ENCODE measurements at places on chromosomes 2 and 18. TPM values are rescaled to one million over a fixed set of nuclear protein-coding genes. Genes with fewer than 3 reads are reported as not detected.

XPO1 gene
- 187 TPM for total RNA-seq

MOGAT1 gene
- total RNA-seq, result not detected

REG1A gene
- not detected for total RNA-seq

MAP3K19 gene
- total RNA-seq, result not detected

LRATD1 gene
- total RNA-seq, result 0.57 TPM

FBXO15 gene
- 0.51 TPM for total RNA-seq

RGPD4 gene
- total RNA-seq, result not detected

SCYGR4 gene
- not detected for total RNA-seq

RAMP1 gene
- total RNA-seq, result 13.5 TPM

RAB6C gene
- total RNA-seq, result not detected

RNF25 gene
- 40.5 TPM for total RNA-seq

LHCGR gene
- not detected for total RNA-seq

- peak; percentile 77 for DNase-seq
Measured at GRCh38 chr2:200338692-200339091, 32.2 kb downstream of the SPATS2L start.

- DNase-seq, result peak; percentile 62
Measured at GRCh38 chr2:237097326-237097910, 11.7 kb downstream of the COPS8 start.

DNA sequence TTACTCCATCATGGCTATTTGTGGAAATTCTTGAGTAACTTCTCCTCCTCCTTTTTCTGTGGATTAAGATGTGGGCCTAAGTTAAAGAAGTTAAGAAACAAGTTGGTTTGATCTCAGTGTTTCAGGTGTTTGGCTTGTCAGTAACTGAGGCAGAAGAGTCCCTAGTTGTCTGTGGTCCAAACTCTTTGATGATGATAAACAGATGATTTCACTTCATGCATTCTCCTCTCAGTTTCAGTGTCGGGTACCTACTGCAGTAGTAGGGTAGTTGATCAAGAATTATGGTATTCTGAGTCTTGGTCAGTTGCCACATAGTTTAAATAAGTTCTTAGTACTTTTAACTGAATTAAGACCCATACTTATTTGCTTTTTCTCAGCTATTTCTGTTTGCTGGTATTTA lies 85.6 kb downstream of the NCOA1 start:
- no peak for DNase-seq

DNA sequence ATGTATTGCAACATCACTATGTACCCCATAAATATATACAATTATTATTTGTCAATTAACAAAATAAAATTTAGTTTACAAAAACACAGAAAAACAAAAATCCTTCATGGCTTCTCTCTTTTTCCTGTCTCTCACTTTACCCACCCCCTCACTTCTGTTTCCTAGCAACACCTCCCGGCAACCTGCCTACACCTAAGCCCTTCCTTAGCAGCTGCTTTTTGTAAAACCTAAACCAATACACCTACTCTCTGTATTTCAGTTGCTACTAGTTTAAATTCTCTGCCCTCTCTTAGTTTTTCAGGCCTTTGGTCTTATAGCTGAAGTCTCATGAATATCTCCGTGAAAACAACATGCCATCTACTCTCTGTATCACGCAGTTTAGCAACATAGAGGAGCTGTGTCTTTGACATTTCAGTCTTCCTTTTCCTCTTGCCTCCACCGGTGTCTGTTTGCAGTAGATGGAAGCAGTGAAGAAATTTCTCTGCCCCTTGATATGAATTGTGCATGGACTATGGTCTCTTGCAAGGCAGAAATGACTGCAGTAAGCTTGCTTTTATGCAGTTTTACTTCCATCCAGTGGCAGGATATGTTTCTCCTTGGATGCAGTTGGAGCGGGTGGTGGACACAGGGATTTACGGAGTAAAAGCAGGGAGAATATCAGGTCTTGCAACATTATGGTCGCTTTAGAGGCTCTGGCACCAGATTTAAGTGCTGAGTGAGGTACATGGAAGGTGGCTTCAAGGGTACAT lies 42.0 kb upstream of the ZDBF2 start:
- peak; percentile 6 for DNase-seq

DNA sequence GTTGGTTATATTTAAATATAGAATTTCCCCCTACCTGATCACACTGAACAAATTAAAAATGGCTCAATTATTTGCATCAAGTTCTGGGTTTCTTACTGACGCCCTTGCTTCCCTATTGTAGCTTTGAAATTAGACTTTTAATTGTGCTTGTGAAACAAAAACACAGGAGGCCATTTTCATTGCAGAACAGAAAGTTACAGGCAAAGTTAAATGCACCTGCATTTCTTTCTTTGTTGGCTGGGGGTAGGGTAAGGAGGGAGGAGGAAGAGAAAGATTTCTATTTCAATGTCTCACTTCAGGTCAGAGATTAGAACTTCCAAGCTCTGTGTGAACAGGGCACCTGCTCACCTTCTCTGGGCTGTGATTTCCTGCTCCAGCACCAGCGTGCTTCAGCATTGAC lies 199.6 kb downstream of the BCL11A start:
- no peak for DNase-seq

- DNase-seq, result no peak
Measured at GRCh38 chr2:1070601-1071000, 120.0 kb downstream of the SNTG2 start.

- DNase-seq, result no peak
Measured at GRCh38 chr18:74290794-74291471, 830 bp downstream of the CYB5A start.

DNA sequence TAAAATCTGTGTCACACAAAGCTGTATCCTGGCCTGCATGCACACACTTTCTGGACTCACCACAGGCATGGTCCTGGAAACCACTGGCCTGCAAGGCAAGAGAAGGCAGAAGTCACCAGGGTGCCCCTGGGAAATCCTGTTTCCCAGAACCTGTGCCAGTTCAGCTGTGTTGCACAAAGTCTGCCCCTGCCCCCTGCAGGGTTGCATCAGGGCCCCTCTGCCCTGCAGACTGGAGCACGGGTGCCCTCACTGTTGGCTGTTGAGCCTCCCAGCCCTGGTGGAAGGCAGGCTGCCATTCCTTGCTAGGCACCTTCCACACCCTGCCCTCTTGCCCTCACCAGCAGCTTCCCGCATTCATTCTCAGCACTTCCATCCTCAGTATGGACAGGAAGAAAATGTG lies 18.0 kb upstream of the TUBB6 start:
- no peak for DNase-seq

- DNase-seq, result no peak
Measured at GRCh38 chr2:234699456-234699855, 202.6 kb upstream of the ARL4C start.

DNA sequence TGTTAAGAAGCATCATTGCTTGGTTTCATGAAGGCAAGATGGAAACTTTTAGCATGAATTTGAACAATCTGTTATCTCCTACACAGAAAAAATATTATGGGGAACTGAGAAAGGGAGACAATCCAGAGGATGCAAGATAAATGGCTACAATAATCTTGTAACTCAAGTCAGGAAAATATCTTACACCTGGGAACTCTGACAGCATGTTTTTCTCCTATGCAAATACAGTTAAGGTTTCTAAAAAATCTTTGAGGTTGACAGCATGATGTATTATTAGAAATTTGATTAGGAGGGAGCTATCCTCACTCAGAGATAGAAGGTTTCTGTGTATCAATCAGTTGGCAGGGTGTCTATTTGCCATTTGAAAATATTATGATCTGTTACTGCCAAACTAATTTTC lies 75.6 kb downstream of the GPD2 start:
- no peak for DNase-seq

GRCh38 chr2:162172802-162173370 lies 20.8 kb upstream of the GCG start:
- no peak for DNase-seq

GRCh38 chr2:64283641-64284361 lies 139.6 kb upstream of the PELI1 start:
- no peak for DNase-seq

DNA sequence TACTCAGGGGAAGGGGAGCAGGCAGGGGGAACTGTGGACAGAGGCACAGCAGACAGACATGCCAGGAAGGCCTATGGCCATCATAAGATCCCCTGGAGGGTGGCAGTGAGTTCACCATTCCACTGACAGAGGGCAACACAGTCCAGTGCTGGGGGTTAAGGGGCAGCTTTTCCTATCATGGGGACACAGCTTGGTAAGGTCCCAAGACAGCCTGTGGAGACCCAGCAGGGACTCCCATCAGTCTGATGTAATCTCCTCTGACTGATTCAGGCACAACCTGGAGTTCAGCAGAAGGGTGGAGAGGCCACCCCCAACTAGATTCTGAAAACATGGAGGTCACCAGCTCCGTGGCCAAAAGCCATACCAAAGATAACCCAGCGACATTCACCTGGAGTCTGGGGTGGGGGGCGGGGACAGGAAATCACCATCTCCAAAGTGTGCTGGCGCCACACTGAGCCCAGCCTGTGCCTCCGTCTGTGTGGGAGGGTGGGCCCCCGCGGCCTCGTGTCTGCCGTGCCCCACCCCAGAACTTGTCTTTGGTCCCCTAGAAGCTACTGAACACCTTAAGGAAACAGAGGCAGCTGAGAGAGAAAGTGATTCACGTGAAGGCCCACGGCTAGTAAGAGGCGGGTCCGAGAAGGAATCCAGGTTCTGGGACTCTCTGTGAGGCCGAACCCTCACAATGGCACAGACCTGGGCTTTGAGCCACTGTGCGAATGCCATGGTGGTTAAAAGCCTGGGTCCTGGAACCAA lies 28.6 kb downstream of the DNMT3A start:
- no peak for DNase-seq

GRCh38 chr2:33633315-33633714 lies 34.2 kb upstream of the FAM98A start:
- DNase-seq, result no peak

- DNase-seq, result no peak
Measured at GRCh38 chr2:223865124-223865523, 27.7 kb upstream of the AP1S3 start.

- no peak for DNase-seq
Measured at GRCh38 chr2:96970910-96971309, 15.5 kb downstream of the FAM178B start.

GRCh38 chr2:44430342-44430741 lies 68.6 kb downstream of the CAMKMT start:
- no peak for DNase-seq

DNA sequence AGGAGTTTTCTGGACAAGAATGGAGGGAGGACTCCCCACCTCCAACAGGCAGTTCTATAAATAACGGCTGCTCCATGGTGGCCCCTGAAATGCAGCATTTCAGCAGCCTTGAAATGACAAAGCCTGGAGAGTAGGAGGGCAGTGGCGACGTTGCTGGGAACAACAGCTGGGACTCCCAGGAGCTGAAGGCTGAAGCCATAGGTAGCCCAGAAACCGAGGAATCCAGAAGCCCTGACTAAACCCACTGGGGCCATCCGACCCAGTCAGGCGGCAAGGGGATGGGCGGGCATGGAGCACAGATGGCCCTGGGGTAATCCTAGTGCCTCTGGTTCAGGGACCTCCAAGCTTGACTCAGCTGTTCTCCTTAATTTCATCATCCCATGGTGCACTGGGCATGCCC lies 9.0 kb downstream of the PRKAG3 start:
- DNase-seq, result no peak

GRCh38 chr2:174683392-174683759 lies 80.9 kb downstream of the CHRNA1 start:
- peak; percentile 69 for DNase-seq

GRCh38 chr2:20930928-20931327 lies 108.0 kb upstream of the LDAH start:
- DNase-seq, result peak; percentile 40

DNA sequence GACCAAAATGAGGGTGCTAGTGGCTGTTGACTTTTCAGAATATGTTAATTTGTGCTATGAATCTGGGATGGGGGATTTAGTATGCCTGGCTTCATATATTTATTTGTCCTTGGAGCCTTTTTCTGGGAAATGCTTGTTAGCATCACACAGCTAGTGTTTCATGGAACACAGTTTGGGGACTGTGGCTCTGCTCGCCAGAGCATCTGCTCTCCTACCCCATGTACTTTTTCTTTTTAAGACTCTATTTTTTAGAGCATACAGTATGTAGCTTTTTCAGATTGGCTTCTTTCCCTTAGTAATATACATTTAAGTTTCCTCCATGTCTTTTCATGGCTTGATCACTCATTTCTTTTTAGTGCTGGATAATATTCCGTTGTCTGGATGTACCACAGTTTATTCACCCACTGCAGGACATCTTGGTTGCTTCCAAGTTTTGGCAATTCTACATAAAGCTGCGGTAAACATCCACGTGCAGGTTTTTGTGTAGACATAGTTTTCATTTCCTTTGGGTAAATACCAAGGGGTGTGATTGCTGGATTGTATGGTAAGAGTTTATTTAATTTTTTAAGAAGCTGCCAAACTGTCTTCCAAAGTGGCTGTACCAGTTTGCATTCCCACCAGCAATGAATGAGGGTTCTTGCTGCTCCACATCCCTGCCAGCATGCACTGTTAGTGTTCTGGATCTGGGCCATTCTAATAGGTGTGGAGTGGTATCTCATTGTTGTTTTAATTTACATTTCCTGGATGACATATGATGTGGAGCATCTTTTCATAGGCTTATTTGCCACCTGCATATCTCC lies 44.1 kb downstream of the EFR3B start:
- DNase-seq, result no peak

GRCh38 chr2:60641811-60642788 lies 88.6 kb upstream of the BCL11A start:
- peak; percentile 34 for DNase-seq

DNA sequence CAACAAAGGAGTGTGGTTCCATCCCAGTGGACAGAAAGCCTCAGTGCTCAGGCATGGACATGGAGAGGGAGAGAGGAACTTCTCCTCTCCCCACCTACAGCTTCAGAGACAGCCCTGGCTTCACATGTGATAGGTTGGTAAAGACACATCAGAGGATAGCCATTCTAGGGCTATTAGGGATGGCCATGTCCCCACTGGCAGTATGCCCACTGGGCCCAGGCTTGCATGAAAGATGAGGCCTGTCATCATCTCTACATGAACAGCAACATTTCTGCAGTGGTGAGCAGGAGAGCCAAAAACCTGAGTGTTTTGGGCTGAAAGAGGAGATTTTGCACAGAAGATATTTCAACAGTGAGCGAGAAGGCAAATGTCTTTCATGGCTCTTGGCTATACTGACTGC lies 517.2 kb downstream of the NR4A2 start:
- DNase-seq, result no peak

All from LHCN-M2 (cell line).